ENCODE measurements at places on chromosomes 1 and 21. TPM values are rescaled to one million over a fixed set of nuclear protein-coding genes. Genes with fewer than 3 reads are reported as not detected.

ZSWIM5 gene
- 0.54 TPM for total RNA-seq

PADI3 gene
- not detected for total RNA-seq

GJA9 gene
- not detected for total RNA-seq

PAQR6 gene
- 0.27 TPM for total RNA-seq

GIPC2 gene
- total RNA-seq: 18.6 TPM

FAM151A gene
- total RNA-seq: not detected
